ENCODE measurements at places on chromosomes 1 and 21.

GRCh38 chr1:35222322-35223083 is 29.6 kb upstream of the SFPQ start:
- DNase-seq = no peak

- no peak for DNase-seq
These were observed 7.8 kb upstream of the RIPK4 start for GRCh38 chr21:41774467-41775148.

DNA sequence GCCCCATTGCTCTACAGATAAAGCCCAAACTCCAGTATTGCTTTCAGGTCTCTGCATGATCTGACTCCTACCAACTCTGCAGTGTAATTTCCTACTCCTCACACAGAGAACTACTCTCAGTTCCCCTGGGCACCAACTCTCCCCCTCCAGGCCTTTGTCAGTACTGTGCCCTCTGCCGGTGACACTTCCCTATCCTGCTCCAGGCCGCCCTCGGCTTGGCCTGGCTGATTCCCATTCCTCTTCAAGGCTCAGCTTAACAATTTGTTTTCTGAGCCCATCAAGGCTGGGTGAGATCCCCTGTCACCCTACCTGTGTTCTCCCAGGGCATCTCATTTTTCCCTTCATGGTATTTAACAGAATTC is 2.6 kb downstream of the SLAMF8 start:
- no peak for DNase-seq

GRCh38 chr1:30058970-30059369 is 664.4 kb downstream of the MATN1 start:
- no peak for DNase-seq

DNA sequence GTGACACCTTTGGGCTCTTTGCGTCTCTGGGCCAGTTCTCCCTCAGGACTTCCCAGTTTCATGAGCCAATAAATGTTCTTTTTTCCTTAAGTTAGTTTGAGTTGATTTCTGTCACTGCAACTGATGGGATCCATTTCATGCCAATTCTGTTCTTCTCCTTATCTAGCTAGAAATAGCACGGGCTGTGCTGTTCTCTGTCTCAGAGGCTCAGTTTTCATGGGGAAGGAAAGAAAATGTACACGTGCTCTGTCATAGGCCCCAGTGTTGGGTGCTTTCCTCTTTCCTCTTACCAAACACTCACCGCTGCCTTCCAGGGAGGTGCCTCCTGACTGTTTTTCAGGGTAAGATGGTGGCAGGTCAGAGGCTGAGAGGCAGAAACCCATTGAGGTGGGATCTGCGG is 43.2 kb upstream of the ACTL8 start:
- DNase-seq = no peak

- DNase-seq = no peak
These were observed 178.9 kb upstream of the SNX7 start for GRCh38 chr1:98482611-98483010.

DNA sequence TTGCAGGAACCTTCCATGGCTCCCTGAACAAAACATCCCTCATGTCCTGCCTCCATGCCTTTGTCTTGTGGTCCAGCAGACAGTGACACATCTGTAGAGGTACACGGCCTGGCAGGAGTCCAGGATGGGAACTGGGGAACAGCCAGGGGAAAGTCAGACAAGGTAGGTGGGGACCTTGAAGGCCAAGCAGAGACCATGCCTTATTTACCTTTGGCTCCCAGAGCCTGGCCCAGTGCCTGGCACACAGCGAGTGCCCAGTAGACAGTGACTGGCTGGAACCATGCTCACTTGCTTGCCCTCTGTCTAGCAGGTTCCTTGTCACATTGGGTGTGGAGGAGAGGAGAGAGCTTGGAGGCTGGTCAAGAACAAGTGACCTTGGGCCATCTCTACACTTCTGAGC is 81.0 kb downstream of the BCAR3 start:
- no peak for DNase-seq

DNA sequence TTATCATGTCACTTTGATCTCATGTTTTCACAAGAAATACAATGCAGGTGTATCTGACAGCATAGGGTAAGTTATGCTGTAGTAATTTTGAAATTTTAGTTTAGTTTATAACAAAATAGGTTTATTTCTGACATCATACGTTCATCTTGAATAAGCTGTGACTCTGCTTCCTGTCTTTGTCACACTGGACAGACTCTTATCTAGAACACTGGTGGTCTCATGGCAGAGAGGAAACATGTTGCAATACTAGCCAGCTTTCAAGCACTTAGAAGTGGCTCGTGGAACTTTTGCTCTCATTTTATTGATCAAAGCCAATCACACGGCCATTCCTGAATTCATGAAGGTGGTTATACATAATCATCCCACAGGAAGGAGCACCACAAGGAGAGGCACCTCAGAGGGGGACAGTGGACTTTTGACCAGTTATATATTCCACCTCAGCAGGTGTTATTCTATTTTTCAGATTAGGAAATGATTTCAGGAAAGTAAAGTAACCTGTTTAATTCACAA is 46.5 kb downstream of the CYP2J2 start:
- no peak for DNase-seq

GRCh38 chr1:78168306-78168705 is 122.5 kb downstream of the GIPC2 start:
- DNase-seq = no peak

DNA sequence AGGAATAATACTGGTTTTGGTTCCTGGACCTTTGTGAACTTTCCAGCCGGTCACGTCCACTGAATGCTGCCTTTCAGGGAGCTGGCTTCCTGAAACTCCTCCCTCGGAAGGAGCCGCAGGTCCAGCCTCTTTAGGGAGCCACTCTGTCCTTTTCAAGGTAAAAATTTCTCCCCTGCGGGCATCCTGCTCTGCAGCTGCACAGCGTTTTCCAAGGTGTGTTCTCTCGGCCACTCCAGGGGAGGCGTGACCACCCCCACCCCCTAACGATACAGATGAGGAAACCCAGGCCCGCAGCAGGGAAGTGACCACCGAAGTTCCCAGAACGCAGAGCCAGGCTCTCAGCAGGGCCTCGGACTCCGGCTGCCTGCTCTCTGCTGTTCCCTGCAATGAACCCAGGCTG is 21.5 kb downstream of the PADI2 start:
- no peak for DNase-seq

DNA sequence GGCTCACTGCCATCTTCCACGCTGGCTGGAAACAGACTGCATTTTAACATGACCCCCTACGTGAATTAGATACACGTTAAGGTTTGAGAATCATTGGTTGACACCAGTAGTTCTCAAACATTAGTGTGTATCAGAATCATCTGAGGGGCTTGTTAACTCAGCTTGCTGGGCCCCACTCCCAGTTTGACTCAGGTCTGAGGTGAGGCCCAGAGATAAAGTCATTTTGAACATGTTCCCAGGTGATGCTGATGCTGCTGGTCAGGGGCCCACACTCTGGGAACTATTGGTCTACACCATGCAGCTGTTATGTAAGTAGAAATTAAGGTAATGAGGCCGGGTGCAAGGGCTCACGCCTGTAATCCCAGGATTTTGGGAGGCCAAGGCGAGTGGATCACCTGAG is 1.3 kb downstream of the LSM10 start:
- DNase-seq = no peak

- no peak for DNase-seq
These were observed 397.7 kb downstream of the HLX start for GRCh38 chr1:221276896-221277409.

- no peak for DNase-seq
These were observed 8.7 kb downstream of the PROX1 start for GRCh38 chr1:213996320-213997037.

GRCh38 chr1:32695098-32695904 is 7.3 kb downstream of the SYNC start:
- DNase-seq = no peak

GRCh38 chr1:204102739-204103430 is 30.0 kb downstream of the SOX13 start:
- DNase-seq = no peak

GRCh38 chr1:171792656-171793369 is 11.4 kb downstream of the METTL13 start:
- no peak for DNase-seq

DNA sequence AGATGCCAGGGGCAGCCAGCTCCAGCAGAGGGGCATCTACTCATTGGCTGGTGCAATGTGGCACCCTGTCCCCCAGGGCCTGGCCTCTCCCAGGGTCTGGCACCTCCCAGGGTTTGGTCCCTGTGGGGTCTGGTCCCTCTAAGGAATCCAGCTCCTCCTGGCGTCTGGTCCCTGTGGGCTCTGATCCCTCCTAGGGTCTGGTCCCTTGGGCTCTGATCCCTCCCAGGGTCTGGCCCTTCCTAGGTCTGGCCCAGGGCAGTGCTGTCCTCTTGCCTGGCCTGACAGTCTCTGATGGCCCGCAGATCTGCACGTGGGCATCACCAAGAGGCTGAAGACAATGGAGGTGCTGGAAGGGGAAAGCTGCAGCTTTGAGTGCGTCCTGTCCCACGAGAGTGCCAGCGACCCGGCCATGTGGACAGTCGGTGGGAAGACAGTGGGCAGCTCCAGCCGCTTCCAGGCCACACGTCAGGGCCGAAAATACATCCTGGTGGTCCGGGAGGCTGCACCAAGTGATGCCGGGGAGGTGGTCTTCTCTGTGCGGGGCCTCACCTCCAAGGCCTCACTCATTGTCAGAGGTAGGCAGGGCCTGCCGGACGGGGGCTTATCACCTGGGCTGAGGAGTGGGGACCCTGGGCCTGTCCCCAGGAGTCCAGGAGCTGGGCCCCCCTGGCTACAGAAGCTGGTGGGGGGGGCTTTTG is 73.9 kb downstream of the OBSCN start:
- no peak for DNase-seq

DNA sequence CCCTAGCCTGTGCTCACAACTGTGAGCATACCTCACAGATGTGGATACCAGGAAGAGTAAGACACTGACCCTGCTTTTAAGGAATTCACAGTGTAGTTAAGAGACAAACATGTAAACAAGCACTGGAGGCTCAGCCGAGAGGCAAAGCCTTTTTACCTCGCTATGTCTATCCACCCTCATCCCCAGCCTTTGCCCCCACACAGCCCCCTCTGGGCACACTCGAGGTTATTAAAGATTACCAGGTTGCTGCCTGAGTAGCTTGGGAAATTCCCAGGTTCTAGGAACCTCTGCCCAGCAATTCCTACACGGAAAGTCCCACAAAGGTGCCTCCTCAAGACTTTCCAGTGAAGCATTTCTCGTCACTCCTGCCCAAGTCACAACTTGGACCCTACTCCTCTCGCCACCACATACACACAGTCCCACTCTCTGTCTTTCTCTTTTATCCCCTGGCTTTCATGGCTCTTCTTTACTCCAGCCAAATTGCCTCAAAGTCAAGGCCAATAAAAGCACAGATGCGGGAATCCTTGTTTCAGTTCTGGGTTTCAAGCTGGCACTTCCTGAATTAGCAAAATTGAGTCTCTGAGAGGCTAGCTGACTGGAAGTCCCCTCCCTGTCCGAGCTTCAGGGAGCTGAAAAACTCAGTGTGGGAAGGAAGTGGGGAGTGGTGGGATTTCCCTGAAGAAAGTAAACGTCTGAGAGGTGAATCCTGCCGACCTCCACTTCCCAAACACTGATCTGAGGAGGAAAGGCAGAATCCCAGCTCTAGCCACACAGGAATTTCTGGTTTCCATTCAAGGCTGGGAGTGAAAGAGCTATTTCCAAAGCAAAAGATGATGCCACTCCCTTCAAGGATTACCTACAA is 7.6 kb downstream of the DENND2D start:
- no peak for DNase-seq

DNA sequence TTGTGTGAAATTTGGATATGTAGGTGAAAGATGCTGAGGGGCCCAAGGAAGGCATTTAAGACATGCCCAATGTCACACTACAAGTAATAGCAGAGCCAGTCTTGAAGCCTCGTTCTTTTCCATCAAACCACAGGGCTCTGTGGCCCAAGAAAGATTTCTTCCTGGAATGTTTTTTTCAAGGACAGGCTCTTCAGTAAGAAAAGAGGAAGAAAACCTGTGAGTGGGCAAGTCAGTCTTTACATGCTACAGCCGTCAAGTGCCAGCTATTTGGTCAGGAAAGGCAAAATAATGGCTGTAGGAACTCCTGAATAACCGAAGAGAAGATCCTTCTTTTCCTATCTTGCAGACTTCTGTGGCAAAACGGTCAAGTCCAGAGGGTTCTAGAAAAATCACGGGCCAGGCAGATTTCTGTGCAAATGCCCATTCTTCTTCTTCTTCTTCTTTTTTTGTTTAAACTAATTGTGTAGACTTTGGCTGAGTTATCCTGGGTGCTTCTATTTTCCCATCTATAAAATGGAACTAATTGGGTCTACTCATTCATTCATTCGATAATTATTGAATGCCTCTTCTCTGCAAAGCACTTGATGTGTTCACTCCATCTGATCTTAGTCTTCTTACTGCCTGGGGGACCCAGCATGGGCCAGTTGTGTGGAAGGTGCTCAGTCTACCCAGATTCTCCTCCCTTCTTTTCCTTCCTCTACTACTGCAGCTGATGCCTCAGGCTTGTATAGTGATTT is 1.9 kb upstream of the ID3 start:
- no peak for DNase-seq

DNA sequence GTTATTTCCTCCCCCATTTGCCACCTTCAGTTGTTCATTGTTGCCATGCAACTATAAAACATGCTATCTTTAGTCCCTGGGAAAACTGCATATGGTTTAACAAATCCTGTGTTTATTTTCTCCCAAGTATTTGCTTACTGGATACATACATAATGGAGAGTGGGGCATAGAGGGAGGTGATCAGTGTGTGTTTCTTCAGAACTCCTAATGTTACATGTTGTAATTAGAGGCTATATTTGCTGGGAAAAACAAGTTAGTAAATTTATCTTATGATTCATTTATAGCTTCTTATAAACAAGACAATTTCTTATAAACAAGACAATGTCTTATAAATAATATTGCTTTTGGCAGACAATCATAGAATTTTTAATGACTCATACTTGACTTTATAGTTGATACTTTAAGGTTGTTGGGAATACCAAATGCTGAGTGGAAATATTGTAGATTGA is 7.3 kb upstream of the GIPC2 start:
- DNase-seq = no peak

DNA sequence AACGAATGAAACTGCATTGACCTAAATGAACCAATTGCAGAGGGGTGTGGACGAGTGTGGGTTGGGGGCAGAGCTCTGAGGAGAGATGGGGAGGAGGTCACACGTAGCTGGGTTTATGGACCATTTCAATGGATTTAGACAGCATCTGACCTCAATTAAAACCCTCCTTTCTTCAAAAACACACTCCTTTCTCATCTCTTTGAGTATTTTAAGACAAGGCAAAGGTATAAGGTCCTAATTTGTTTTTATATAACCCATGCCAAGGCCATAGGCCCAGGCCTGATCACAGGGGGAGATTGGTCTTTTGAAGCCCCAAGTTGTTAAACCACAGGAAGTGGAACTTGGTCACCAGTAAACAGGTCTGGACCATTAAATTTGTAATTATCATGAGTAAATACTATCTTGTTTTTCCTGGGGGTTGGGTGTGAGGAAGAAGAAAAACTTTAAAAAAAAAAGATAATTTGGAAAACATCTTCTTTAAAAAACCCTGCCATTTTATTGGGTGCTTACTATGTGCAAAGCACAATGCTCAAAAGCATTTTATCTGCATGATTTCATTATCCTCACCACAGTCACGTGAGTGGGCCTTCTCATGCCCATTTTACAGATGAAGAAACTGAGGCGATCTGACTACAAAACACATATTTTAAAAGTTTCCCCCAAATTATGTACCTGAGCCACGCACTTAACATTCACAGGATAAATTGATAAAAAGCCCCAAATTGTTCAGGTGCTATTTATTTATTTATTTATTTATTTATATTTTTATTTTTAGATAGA is 8.9 kb upstream of the INAVA start:
- DNase-seq = no peak

- no peak for DNase-seq
These were observed 97.1 kb downstream of the SIK1 start for GRCh38 chr21:43329711-43330269.
